ENCODE measurements at places on chromosomes 12 and 14.

DNA sequence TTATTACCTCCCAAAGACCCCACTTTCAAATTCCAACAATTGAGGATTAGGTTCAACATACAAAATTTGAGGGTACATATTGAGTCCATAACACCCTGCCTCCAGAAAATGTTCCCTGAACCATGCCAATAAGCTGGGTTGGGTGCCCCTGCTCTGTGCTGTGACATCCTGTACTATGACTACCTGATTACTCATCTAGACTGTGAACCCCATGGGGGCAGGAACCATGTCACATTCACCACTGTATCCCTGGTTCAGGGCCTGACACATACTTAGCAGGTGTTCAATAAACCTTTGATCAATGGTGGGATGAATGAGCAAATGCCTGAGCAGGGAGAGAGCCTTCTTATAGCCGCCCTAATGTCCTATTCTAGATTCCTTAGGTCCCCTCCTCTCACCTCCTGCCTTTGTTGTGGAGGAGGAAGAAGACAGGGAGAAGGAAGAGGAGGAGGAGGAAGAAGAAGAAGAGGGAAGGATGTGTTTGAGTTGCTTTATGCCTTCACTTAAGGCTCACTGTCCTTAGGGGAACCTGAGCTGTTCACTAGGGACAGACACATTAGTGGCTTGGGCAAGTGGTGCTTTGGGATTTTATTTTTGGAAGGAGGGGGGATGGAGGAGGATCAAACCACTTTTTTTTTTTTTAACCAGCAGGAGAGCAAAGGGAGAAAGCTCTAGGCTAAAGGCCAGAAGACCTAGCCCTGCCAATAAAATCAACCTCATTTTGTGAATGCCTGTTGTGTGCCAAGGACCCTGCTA lies 21.3 kb downstream of the GPR68 start:
- DNase-seq = peak; percentile 59

DNA sequence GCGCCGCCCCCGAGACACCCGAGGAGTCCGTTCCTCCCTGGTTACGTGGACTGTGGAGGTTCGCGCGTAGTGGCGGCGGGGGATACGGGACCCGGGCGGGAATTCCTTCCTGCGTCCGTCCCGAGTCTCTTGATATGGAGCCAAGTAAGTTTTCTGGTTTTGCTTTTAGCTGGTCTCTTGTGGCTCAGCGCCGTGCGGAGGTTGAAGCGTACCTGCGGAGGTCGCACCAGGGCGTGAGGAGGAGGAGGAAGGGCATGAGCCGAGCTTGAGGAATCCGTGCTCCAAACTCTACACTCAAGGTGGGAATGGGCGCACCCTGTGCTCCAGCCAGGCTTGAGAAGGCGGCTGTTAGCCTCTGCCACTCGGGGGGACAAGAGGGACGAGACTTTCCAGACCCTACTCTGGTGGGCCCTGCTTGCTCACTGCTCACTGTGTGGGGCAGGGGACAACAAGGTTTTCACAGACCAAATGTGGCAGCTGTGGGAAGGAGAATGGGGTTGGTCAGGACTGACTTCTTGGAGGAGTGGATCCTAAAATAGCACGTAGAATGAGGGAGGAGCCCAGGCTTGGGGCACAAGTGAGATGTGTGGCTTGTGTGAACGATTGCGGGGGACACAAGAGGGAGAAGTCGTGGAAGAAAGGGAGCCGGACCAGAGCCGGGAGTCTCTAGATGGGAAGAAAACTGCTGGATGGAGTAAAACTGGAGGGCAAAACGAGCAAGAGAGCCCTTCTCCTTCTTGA lies 577 bp downstream of the ATG101 start:
- DNase-seq = no peak

GRCh38 chr12:94983321-94983720 lies 20.2 kb downstream of the NDUFA12 start:
- no peak for DNase-seq

- DNase-seq = no peak
Measured at GRCh38 chr12:3420693-3421092, 70.3 kb upstream of the PRMT8 start.

- DNase-seq = no peak
Measured at GRCh38 chr14:23702656-23703426, 66.7 kb downstream of the DHRS2 start.

DNA sequence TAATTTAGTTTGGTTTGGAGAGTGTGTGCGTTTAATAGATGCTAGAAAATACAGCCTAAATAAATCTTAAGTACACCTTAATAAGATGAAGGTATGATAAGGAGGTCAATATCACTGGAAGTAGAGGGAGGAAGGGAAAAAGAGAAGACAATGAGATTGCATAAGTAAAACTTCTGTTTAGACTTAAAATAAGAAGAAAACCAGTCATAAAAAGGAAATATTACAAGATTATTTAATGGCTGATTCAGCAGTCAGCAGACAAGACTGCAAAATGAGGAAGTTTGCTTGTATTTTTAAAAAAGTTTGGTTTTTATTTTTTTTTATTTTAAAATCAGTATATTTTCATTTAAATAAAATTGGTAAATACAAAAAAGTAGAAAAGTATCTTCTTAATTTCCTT lies 3.2 kb downstream of the SLC38A6 start:
- DNase-seq = no peak

- DNase-seq = no peak
Measured at GRCh38 chr14:75653563-75653962, 7.1 kb downstream of the ERG28 start.

DNA sequence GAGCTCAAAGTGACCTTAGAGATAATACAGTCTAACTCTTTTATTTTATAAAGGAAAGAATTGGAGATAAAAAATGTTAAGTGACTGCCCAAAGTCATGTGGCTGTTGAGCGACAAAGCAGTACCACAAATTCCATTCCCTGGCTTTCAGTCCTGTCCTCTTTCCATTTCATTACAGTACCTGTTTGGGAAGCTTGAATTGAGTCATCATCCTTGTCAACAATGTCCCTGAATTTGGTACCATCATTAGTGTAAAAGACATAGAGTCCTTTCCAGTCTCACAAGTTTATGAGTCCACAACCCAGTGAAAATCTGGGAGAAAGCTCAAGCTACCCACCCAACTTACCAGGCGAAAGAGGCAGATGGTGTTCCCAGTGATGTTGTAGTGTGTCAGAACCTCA lies 3.8 kb downstream of the ERP27 start:
- no peak for DNase-seq

GRCh38 chr12:107704041-107704440 lies 18.4 kb downstream of the PWP1 start:
- DNase-seq = no peak

DNA sequence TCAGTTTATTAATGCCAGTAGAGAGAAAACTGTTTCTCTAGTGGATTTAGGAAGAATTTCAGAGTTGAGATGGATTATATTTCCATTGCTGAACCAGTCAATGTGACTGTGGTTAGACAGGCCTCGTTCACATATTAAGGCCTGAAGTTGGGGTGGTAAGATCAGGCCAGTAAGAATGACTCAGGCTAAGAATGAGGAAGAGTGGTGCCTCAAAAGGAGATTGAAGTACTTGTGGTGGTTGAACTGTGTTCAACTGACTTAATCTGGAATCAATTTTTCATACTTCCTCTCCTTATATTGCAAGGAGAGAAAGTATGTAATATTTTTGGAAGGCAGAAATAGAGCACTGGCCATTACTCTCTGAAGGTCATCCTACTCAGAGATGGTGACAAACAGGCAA lies 37.8 kb upstream of the ATF7IP start:
- DNase-seq = no peak

Data from activated CD4-positive, alpha-beta T cell treated with anti-CD3 and anti-CD28 coated beads, Interleukin-2, amount 10 ng/mL, durations not matched to agents 24 days and 14 days (primary cell).